ENCODE measurements at places on chromosomes 1 and 21. TPM values are rescaled to one million over a fixed set of nuclear protein-coding genes. Genes with fewer than 3 reads are reported as not detected.

The LIN9 gene
- 5.7 TPM for total RNA-seq

The CELA3B gene
- not detected for total RNA-seq

The FMN2 gene
- total RNA-seq = 3.7 TPM

The IL19 gene
- total RNA-seq = not detected

The ESPN gene
- 0.50 TPM for total RNA-seq

The PRR9 gene
- total RNA-seq = not detected

The VHLL gene
- total RNA-seq = not detected

The MFSD2A gene
- total RNA-seq = 4.5 TPM

The TRIM62 gene
- total RNA-seq = 2.5 TPM

The IL22RA1 gene
- 9.6 TPM for total RNA-seq

The PRDM2 gene
- total RNA-seq = 9.2 TPM

The CACHD1 gene
- total RNA-seq = 1.4 TPM

The CDC14A gene
- 2.6 TPM for total RNA-seq

The RNU1-4 gene
- total RNA-seq = not detected

The FAM131C gene
- 19.7 TPM for total RNA-seq

The INSRR gene
- total RNA-seq = not detected

The RPE65 gene
- total RNA-seq = not detected

The FCGR1A gene
- not detected for total RNA-seq

The CELA2A gene
- total RNA-seq = not detected

The SAMSN1 gene
- not detected for total RNA-seq

The C1orf74 gene
- total RNA-seq = 1.6 TPM

The RGS16 gene
- total RNA-seq = 0.30 TPM

The CLCA4 gene
- not detected for total RNA-seq

The PLA2G2D gene
- not detected for total RNA-seq

The LMX1A gene
- total RNA-seq = not detected

The ACTL8 gene
- 1.4 TPM for total RNA-seq

The DMRTB1 gene
- total RNA-seq = not detected

The TOR3A gene
- 43.2 TPM for total RNA-seq

The LPAR3 gene
- 0.75 TPM for total RNA-seq

The DNAJC28 gene
- total RNA-seq = 0.49 TPM

The GLMN gene
- 7.6 TPM for total RNA-seq

The SLFNL1 gene
- total RNA-seq = not detected

The ALPL gene
- total RNA-seq = 0.24 TPM
